MG63 (cell line): ENCODE measurements at places on chromosomes 5 and 9. TPM values are rescaled to one million over a fixed set of nuclear protein-coding genes. Genes with fewer than 3 reads are reported as not detected.
A peak's percentile ranks its signal among the peaks of the same experiment; 100 is the strongest.

DNA sequence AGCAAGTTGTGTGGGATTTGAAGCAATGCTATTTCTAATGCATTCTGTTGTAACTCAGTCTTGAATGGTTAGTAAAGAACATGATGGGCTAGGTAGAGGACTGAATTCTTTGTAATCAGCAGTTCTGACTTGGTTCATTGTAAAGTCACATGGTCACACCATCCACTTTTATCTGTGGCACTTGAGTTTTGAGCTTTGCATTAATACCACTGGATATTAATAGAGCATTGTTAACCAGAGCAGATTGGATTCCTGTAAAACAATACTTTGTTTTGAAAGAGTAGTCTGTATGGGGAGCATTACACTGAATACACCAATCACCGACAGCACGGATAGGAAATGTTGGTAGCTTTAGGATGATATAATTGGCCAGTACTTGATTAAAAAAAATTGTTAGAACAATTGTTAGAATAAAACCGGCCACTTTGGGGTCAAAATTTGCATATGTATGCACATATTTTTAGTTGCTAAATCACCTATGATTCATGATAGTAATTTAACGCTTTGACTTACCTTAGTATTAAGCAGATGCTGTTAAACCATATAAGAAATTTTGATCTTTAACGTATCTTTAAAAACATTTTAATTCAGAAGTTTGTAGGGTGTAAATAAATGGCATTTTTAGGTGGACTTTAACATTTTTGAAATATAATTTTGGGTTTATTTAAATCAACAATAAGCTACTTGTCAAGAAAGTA lies 17.4 kb downstream of the SLC12A2 start:
- no peak for DNase-seq

- DNase-seq: peak; percentile 41
These were observed 431 bp downstream of the BNC2 start for GRCh38 chr9:16869882-16870595.

GRCh38 chr5:130541617-130542221 lies 623.3 kb downstream of the HINT1 start:
- peak; percentile 37 for DNase-seq

DNA sequence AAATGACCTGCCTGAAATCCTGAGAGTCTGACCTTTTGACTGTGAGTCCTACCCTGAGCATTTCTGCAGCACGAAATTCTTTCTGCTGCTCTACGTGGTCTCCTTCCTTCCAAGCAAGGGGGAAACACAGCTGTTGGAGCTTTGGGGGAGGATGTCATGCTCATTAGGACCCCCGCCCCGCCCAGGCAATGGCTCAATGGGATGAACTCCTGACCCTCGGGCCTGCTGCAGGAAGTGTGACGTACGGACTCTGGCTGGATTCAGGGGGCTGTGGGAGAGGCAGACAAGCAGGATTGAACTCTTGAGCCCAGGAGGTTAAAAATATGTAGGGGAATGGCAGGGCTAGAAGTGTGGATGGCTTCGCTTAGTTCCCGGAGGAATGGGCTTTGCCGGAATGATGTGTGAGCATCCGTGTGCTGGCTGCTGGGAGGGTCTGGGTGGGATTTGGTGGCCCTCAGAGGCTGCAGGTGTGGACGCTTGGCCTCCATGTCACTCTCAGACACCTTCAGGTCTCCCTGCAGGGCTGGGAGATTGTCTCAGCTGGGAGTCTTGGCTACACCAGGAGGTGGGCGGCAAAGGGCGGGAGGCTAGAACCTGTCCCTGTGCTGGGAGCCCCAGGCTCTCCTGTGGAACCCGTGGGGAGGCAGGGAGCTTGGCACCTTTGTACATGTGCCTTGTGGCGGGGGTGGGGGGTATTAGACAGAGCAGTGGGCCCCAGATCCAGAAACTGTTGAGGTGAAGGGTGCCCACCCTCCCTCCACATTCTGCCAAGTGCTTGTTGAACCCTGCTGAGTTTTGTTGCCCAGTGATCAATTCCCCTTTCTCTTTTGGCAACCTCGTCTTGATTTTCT lies 26.3 kb downstream of the STC2 start:
- DNase-seq: peak; percentile 31

- DNase-seq: no peak
These were observed 12.3 kb downstream of the PDLIM4 start for GRCh38 chr5:132269635-132270334.

DNA sequence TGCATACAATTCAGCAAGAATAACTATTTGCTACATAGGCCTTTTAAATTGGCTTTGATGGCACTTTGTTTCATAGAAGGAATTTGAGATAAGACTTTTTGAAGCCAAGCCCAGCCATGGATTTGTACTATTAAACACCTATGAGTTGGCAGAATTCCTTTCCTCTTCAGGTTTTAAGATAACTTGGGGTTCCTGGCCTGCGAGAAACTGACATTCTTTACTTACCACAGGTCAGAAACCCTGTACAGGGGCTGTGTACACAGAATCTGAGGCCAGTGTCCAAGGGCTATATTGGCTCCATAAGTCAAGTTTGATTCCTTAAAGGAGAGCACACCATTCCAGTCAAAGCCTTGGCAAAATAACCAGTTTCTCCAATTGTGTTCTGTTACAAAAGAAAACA lies 10.8 kb upstream of the BTNL3 start:
- DNase-seq: no peak

DNA sequence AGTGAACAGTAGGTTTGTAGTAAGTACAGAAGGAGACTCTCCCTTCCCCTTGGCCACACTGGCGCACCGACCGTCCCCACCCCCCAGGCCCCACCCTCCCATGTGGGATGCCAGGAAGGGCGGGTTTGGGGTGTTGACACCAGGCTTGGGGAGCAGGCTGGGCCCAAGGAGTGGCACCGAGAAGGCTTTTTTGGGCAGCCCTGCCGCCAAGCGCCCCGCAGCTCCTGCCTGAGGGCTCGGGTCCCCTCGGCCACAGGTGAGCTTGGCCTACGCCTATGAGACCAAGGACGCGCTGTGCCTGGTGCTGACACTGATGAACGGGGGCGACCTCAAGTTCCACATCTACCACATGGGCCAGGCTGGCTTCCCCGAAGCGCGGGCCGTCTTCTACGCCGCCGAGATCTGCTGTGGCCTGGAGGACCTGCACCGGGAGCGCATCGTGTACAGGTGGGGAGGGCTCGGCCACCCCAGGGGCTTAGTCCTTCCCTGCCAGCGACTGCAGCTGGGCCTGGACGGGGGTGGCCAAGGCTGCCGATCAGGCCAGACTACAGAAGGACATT lies 7.3 kb downstream of the GRK6 start:
- no peak for DNase-seq

DNA sequence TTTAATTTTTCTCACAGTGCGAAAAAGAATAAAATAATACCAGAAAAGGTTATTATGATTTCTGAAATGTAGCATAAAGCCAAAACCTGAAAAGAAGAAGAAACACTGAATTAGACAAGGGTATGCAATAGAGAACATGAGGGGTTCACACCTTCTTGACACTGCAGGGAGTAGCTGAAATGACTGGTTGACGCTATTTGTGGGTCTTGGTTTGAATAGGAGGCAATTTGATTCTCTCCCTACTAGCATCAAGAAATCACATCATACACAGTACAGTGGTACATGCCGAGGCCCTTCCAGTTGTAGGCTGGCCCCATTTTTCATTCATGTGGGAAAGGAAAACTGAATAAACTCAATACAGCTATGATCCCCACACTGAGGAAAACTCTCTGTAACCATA lies 68.6 kb downstream of the NR3C1 start:
- no peak for DNase-seq

DNA sequence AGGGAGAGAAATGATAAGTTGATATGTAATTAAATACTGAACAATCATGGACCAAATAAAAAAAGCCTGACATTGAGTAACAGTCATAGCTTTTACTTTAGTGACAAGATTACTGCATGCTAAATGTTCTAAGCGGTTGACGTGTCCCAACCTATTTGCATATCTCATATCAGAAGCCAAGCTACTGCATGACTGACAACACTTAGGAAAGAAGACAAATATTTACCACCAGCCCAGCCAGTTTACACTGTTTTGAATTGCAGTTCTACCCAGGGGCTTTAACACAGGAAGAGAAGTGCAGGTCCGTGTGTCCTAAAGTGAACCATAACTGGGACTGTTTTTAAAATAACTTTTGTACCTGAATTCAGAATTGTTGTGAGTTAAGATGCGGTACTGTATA lies 219.9 kb downstream of the PRDM9 start:
- no peak for DNase-seq

DNA sequence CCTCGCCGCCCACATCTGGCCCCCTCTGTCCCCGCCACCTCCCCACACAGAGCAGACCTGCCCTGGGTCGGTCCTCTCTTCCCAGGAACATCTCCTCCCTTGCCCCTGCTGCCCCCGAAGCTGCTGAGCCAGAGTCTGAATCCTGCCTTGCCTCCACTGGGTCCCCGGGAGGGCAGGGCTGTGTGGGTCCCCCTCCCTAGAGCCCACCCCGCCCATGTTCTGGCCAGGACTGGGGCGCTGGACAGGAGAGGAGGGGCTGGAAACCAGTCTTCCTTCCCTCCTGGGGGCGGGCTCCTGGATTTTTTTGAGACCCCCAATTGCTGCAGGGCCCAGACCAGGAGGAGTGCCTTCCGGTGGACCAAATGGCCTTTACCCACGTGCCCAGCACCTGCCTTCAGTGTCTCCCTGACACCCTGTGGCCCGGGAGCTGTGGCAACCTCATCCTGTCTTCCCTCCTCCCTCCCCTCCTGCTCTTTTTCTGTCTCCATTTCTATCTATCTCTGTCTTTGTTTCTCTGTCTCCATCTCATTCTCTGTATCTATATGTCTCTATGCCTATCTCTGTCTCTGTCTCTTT lies 12.1 kb downstream of the MRPL36 start:
- DNase-seq: no peak

GRCh38 chr9:33676746-33677505 lies 118.4 kb upstream of the PRSS3 start:
- DNase-seq: peak; percentile 38

DNA sequence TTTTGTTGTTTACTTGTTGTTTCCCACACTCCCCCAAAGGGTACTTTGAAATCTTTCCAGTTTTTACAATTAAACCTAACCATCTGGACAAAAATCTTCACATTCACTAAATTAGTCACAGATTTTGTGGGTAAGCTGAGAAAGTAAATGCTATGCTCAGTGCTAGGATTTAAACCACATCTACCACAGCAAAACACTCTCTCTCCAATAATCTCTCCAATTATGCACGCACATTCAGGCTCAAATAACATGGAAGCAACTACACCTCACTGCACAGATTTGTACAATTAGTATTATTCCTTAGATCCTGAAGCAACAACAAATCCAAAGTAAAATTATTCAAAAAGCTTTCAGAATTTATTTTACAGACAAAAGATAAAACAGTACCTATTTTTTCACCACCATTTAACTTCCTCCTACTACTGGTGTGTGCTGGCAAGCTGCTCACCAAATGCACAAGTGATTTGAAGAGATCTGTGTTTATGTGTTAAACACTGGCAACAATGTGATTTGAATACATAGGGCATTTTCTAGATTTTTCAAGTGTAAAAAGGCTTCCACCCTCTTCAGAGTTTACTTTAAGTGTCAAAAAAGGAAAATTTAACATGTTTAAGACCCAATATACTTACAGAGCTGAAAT lies 16.6 kb downstream of the ZNF608 start:
- DNase-seq: no peak

DNA sequence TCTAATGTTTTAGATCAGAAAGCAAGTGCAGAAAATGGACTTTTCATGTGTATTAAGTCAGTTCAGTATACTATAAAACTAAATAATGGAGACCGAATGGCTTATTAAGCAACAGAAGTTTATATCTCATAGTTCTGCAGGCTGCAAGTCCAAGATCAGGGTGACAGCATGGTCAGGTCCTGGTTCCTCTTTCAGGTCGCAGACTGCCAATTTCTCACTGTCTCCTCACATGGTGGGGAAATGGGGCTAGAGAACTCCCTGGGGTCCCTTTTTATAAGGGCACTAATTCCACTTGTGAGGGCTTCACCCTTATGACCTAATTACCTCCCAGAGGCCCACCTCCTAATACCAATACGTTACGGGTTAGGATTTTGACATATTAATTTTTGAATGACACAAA lies 48.7 kb downstream of the RICTOR start:
- no peak for DNase-seq

- peak; percentile 44 for DNase-seq
These were observed 22.3 kb upstream of the HMCN2 start for GRCh38 chr9:130243015-130243881.

GRCh38 chr5:179914032-179914755 lies 6.5 kb upstream of the TBC1D9B start:
- DNase-seq: peak; percentile 58

GRCh38 chr9:132914924-132915323 lies 29.5 kb downstream of the TSC1 start:
- DNase-seq: no peak

DNA sequence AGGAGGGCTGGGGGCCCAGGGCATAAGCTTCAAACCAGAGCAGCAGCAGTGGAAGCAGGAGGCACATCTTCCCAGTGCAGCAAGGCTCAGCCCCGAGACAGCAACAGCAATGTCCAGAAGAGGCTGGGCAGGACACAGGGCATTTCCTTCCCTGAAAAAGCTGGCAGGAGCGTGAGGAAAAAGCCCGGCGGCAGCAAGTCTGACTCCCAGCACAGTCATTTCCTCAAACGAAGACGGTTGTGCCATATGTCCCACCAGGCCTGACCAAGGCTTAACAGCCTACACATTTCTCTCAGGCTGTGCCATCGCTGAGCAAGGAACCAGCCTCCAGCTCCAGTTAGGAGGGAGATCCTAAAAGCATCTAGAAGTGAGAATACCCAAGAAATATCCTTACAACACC lies 74.5 kb downstream of the APTX start:
- peak; percentile 1 for DNase-seq

DNA sequence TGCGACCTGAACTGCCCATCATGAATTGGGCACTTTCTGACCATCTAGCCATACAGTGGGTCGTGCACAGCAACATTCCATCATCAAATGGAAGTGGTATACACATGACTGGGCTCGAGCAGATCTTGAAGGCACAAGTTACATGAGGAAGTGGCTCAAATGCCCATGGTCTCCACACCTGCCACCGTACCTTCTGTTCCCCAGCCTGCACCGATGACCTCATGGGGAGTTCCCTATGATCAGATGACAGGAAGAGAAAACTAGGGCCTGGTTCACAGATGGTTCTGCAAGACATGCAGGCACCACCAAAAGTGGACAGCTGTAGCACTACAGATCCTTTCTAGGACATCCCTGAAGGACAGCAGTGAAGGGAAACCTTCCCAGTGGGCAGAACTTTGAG lies 21.8 kb downstream of the MTMR12 start:
- DNase-seq: no peak

The CKS2 gene
- total RNA-seq: 326 and 335 TPM in 2 replicates

The GPR150 gene
- total RNA-seq: not detected in 2 replicates

The HTR4 gene
- total RNA-seq: not detected in 2 replicates

The FAM169A gene
- total RNA-seq: 2.2 and 18.8 TPM in 2 replicates

The CEL gene
- 1.0 TPM in 1 of 2 replicates, not detected in the other for total RNA-seq

The WDR38 gene
- total RNA-seq: not detected in 2 replicates

The BTNL9 gene
- total RNA-seq: 0.76 and 0.99 TPM in 2 replicates

The LECT2 gene
- total RNA-seq: not detected in 2 replicates

The OR1J2 gene
- total RNA-seq: not detected in 2 replicates

The ANKRD31 gene
- not detected in 2 replicates for total RNA-seq
